ENCODE measurements at places on chromosomes 13 and 19.
A peak's percentile ranks its signal among the peaks of the same experiment; 100 is the strongest.

DNA sequence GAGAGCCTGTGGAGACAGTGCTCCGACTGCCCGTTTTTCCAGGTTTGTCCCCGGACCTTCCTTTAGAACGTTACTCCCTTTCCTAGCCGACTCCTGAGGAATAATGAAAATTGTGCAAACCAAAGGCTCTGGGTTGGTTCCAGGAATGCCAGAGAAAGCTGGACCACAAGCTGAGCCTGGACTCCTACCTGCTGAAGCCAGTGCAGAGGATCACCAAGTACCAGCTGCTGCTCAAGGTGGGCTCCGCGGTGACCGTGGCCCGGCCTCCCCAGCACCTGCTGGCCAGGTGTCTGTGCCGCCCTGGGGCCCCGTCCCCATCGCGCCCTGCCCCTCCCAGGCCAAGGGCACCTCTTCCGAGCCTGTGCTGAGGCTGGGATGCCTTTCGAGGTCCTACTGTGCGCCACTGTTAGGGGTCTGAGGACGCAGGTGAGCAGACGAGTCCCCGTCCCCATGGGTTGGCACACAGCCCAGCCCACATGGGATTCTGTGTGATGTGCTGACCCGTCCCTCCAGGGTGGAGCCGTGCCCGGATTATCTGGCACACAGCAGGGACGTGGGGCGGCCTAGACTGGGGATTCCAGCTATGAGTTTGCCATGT is 20.5 kb upstream of the F7 start:
- no peak for DNase-seq

DNA sequence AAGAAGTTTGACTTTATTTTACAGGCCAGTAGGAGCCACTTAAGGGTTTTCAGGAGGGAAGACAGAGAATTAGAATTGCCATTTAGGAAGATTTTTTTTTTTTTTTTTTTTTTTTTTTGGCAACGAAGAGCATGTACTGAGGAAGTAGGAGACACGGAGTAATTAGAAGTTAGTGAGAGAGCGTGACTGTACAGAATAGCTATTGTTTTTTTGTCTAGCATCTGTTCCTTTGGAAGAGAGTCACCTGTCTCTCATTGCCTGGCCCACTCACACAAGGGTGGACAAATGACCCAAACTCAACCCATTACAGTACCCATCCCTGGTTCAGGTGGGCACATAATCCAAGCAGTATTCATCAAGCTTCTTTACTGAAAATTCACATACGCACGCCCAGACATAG is 166.7 kb downstream of the LACC1 start:
- no peak for DNase-seq

DNA sequence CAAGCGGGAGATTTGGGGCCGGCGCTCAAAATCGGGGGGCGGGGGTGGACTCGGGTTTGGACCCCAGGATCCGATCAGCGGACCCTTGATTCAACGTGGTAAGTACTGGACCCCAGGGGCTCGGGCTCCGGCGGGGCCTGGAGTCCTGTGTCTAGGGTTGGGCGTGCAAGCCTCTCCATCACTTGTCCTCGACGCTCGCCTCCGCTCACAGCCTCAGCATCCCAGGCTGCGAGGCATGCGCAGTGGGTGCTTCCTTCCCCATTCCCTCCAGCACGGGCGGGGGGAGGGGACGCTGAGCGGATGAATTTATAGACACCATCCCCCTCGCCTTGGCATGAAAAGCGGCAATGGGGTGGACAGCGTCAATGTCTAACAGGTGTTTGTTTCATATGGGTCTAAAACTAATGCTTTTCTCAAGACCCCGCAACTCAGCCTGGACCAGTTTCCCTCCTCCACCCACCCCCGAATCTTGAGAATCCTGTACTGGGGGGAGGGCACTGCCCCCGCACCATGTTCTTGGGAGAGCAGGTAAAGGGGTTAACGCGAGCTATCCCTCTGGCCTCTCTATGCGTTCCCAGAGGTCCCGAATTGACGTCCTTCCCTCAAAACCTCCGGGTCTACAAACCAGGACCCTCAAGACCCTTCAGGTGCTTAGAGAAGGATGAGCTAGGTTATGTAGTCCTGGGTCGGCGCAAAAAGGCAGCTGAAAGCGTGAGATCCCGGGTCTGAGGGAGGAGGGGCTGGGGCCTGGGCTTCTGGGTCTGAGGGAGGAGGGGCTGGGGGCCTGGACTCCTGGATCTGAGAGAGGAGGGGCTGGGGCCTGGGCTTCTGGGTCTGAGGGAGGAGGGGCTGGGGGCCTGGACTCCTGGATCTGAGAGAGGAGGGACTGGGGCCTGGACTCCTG is 579 bp downstream of the CPT1C start:
- peak; percentile 35 for DNase-seq

DNA sequence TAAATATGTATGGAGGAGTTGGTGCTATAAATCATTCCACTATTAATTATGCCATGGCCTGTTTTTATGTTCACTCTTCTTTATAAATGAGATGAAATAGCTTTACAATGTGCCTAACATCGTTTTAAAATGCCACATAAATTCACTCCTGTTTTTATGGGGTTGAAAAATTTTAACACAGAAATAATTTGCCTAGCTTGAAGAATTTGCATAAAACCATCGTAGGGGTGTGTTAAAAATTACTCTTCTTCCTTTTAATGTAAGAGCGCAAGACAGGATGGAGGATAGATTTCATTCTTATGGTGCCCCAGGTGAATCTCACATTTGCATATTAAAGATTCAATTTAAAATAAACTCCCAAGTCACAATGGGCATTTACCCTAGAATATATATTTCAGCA is 447.8 kb downstream of the OXGR1 start:
- DNase-seq, result no peak

- DNase-seq, result no peak
These were observed 136.2 kb upstream of the ZNF536 start for GRCh38 chr19:30235946-30236345.

GRCh38 chr19:1942078-1942933 is 1.3 kb downstream of the CSNK1G2 start:
- peak; percentile 81 for DNase-seq

- DNase-seq, result no peak
These were observed 48.9 kb upstream of the PABPC3 start for GRCh38 chr13:25046985-25047511.

- no peak for DNase-seq
These were observed 743.8 kb upstream of the SLC10A2 start for GRCh38 chr13:103810026-103810425.

DNA sequence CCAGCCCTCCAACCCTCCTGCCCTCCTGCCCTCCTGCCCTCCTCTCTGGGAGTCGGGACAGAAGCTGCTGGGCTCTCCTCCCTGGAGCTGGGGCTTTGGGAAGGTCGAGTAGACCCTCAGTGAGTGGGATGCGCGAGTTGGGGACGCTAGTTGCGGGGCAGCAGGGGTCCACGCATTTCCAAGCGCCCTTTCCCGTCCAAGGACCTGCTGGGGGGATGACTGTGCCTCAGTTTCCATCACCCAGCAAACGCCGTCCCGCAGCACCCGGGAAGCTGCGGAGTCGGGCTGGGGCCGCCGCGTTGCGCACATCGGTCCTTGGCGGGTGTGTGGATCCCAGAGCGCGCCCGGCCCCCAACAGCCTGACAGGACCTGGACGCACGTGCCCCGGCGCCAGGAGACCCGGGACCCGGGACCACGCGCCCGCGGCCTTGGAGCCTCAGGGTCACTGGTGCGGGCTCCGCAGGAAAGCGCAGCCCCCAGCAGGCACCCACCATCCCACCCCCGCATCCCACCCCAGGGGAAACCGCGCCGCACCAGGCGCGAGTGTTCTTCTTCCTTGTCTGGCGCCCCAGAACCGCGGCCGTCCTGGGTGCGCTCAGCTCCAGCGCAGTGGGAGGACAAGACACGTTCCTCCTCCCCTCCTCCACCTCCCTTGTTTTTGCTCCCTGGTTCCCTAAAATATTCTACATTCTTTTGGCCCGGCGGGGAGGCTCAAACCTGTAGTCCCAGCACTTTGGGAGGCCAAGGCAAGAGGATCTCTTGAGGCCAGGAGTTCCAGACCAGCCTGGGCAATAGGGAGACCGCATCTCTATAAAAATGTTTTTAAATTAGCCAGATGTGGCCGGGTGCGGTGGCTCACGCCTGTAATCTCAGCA is 9.2 kb downstream of the ONECUT3 start:
- DNase-seq, result no peak

- no peak for DNase-seq
These were observed 748 bp upstream of the ZNF552 start for GRCh38 chr19:57815247-57816075.

DNA sequence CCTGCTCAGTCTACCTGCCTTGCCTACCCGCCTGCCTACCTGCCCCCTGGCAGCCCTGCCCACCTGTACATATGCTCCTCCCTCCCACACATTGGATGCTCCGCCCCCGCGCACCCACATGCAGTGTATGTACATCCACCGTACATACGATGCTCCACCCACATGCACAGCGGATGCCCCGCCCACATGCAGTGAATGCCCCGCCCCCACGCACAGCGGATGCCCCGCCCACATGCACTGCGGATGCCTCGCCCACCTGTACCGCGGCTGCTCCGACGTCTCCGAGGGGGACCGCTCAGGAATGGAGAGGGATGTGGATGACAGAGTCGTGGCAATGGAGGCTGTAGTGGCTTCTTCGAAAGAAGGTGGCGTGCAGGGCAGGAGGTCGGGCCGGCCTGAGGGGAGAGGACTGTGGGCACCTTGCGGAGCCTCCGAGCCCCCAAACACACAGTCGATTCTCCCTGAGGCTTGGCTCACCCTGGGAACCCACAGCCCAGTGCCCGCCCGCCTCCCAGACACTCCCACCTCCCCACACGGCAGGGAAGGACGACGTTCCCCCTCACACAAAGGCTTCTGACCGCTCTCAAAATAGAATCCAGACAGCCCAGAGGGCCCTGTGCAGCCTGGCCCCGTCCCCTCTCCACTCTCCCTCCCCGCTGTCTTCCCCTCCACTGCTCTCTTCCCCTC is 16.5 kb upstream of the CACTIN start:
- DNase-seq, result no peak

DNA sequence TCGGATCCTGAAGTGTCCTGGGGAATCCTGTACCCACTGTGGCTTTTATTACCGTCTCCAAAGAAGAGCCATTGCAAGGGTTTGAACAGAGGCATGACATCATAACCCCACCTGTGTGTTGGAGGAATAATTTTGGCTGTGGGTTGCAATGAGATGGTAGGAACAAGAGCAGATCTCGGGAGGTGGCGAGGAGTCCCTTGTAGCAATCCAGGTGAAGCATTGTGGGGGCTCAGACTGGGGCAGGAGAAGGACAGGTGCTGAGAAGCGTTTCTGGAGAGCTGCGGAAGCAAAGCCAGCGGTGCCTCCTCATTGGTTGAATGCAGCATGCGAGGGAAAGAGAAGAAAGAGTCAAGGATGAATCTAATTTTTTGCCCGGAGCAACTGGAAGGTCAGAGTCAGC is 382.4 kb downstream of the EFNB2 start:
- no peak for DNase-seq

- DNase-seq, result peak; percentile 56
These were observed 12.1 kb upstream of the ZSCAN1 start for GRCh38 chr19:58021541-58022282.

DNA sequence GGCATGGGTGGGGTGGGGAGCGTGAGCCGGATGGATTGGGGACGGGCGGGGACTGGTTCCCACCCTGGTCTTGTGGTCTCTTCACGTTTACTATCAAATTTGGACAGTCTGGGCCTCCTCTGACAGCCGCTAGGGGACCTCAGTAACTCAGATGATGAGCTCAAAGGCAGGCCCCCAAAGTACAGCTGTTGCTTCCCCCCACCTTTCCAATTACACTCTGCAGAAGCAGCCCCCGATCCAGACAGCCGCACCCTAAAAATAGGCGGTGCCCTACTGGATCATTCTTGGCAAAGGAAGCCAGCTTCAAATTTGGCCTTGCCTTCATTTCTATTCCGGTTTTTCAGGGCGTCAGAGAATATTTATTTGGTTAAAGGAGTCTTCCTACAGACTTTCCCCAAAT is 1.9 kb upstream of the FOXO1 start:
- DNase-seq, result peak; percentile 44

- no peak for DNase-seq
These were observed 984.7 kb upstream of the PCDH9 start for GRCh38 chr13:68214691-68215415.

DNA sequence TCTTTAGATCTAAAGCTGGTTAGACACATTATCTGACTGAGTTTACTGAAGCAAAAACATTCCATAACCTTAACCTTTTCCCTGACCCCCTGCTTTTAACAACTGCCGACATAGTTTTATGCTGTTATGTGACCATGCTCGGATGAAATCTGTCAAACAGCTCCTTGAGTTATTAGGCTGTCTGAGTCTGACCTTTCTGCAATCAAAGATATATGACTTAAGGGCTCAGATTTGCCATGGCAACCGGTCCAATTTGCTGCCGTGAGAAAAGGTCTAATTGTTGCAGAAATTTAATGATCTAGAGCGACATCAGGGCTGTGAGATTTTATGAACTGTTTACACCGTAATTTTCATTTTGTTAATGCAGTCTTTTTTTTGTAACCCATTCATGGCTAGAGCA is 61.8 kb downstream of the URI1 start:
- DNase-seq, result peak; percentile 10

DNA sequence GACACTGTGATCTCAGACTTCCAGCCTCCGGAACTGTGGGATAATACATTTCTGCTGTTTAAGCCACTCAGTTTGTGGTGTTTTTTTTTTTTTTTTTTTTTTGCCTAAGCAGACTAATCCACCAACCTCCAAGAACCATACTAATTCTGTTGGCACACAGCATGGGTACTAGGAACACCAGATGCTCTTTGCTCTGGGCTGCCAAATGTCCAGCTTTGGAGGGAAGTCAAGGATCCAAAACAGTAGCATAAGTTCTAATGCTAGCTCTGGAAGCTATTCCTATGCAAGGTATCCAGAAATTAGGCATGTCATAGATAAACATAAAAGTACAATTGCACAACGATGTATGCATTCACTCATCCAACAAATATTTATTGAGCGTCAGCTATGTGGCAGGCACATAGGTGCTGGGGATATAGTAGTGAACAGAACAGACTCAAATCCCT is 64.5 kb upstream of the WDFY2 start:
- DNase-seq, result no peak

- DNase-seq, result no peak
These were observed 508.5 kb downstream of the KLF12 start for GRCh38 chr13:73625562-73626339.

DNA sequence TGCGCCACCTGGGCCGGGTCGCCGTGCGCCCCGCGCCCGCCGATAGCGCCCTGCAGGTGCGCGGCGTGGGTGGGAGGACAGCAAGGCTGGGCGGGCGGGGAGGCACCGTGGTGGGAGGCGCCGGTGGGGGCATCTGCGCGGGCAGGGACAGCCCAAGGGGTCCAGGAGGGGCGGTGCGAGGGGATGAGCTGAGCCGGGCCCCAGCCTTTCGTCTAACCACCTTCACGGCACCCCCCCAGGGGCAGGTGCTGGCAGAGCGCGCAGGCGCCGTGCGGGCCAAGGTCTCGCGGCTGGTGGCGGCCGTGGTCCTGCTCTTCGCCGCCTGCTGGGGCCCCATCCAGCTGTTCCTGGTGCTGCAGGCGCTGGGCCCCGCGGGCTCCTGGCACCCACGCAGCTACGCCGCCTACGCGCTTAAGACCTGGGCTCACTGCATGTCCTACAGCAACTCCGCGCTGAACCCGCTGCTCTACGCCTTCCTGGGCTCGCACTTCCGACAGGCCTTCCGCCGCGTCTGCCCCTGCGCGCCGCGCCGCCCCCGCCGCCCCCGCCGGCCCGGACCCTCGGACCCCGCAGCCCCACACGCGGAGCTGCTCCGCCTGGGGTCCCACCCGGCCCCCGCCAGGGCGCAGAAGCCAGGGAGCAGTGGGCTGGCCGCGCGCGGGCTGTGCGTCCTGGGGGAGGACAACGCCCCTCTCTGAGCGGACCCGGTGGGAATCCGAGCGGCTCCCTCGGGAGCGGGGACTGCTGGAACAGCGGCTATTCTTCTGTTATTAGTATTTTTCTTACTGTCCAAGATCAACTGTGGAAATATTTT is 3.1 kb downstream of the KISS1R start:
- peak; percentile 46 for DNase-seq

Measured in suppressor macrophage treated with lipopolysaccharide for 1 hour (primary cell).